ENCODE measurements at places on chromosomes 4 and X.

- DNase-seq: no peak
Observed at GRCh38 chr4:8390577-8390976, 49.9 kb downstream of the ACOX3 start.

GRCh38 chr4:8746523-8747466 lies 124.8 kb downstream of the HMX1 start:
- no peak for DNase-seq

DNA sequence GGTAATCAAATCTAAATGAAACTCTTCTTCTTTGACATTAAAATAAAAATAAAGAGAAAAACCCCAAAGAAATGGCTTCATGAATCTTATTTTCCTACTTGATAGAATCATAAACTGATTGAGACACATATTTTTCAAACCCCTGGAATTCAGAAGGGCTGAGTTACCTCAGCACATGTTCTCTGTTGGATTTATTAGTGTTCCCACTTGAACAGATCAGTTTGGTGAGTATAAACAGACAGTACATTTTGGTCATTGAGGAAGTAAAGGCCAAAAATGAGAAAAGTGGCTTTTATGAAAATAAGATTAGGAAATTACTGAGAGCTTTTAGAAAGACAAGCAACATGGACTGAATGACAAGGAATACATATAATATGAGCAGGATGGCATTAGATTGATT lies 620.4 kb downstream of the ANKRD50 start:
- no peak for DNase-seq

DNA sequence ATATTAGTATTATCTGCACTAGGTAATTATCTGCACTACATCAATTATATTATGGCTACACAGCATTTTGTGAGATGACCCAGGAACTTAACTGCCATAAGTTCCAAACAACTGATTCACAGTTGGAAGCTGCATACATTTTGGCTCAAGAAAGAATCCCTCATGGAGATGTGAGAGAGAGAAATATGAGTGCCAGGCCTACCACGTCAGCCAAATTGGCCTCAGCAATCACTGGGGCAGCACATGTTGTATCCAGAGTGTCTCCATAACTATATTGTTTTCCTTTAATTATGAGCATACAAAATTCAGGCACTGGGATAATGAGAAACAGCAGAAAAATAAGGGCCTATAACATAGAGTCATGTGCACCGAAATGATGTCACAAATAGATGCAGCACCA lies 174.2 kb upstream of the DMD start:
- no peak for DNase-seq

GRCh38 chr4:87025023-87025613 lies 90.3 kb downstream of the AFF1 start:
- DNase-seq: no peak

Measured in HuH-7.5 (cell line).